ENCODE measurements at places on chromosomes 5 and 9. TPM values are rescaled to one million over a fixed set of nuclear protein-coding genes. Genes with fewer than 3 reads are reported as not detected.

ZNG1A gene
- total RNA-seq = 24.2 TPM

- DNase-seq = no peak
Observed at GRCh38 chr5:140168371-140168770, 6.6 kb upstream of the CYSTM1 start.

DNA sequence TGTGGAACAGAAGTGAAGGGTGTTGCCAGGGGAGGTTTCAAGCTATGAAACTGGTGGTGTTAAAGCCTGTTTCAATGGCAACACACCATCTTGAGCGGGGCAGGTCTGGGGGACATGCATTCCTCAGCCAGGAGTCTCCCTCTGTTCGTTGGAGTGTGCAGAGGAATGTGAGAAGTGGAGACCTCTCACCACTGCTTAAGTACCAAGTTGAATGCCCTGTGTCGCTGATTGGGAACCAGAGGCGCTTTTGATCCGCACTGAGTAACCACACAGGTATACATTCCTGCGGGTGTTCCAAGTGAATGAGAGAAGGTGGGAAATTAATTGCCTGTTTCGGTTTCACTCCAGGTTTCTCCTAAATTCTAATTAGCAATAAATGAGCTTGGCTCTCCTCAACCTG is 99.4 kb downstream of the LIX1 start:
- DNase-seq = no peak

GRCh38 chr9:126720036-126720435 is 84.8 kb upstream of the ZBTB43 start:
- DNase-seq = no peak

DNA sequence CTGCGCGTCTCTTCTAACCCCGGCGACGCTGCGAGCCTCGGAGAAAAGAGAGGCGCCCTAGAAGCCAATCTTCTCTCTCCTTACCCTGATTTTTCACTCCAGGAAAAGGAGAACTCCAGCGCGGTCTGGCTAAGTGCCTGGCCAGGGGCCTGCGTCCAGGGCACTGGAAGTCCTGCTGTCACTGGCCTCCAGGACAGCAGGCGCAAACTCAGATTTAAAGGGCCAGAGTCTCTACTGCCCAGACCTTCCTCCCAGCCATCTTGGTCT is 553 bp upstream of the FOXB2 start:
- no peak for DNase-seq

- DNase-seq = no peak
Observed at GRCh38 chr5:77083088-77083487, 4.0 kb downstream of the ZBED3 start.

DNA sequence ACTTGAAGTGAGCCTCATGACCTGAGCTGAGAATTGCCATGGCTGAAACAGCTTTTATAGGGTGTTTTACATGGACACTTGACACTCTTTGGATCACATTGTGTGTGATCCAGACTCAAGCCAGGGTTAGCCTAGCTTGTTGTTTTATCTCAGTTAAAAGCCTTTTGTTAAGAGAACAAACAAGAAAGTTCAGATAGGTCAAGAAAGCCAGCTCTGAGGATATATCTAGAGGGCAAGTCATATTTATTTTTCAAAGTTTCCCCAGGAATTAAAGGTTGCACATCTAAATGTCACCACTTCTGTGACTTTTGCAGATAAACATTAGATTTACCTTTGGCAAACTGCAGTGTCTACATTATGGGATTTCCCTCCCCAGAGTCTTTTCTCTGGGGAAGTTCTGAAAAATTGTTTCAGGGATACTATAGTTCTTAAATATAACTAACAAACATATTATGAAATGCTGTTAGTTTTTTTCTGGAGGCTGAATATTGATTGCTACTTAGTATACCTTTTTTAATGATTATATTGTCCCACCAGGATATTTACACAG is 134.5 kb downstream of the C9orf152 start:
- no peak for DNase-seq
